Activated T-helper 1 cell treated with anti-CD3 and anti-CD28 coated beads, Interleukin-12 subunit alpha, Interleukin-12 subunit beta, Interleukin-2, Interleukin-4 antibody, amounts not matched to agents 30 ng/mL and 10 ng/mL and 1 ng/mL, durations not matched to agents 14 hours and 24 hours and 36 hours (primary cell): ENCODE measurements at places on chromosomes 6 and 20.

GRCh38 chr20:54323227-54323734 is 115.4 kb downstream of the PFDN4 start:
- DNase-seq: no peak

DNA sequence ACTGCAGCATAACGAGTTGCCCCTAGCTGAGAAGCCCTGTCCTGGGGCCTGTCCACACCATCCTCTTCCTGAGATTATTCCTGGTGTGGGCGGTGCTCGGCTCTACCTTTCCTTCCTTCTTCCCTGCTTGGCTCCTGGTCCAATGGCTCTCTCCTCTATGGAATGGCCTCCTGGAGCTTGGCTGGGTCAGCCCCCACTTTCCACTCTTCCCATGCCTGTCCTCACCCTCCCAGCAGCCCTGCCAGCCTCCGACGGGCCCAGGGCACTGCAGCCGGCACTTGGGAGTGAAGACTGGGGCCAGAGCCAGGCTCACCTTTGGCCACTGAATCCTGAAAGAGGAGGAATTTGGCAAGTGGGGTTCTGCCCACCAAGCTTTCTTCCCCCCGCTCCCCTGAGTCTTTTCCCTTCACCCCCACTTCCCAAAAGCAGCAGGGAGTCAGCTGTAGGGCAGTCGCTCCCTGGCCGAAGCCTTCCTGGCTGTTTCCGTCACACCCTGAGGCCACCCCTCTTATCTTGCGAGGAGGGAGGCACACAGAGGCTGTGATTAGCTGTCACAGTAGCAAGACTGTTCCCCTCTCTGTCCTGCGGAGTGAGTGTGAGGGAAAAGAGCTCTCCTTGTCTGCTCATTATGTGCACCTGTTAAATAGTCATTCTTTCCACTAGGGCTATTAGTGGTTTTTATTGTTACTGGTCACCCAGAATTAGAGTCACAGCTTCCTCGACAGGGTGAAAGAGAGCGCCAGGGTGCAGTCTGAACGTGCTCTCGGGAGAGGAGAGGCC is 6.3 kb upstream of the CDSN start:
- DNase-seq: no peak

- no peak for DNase-seq
Measured at GRCh38 chr6:63635215-63635587, 401 bp upstream of the PHF3 start.

DNA sequence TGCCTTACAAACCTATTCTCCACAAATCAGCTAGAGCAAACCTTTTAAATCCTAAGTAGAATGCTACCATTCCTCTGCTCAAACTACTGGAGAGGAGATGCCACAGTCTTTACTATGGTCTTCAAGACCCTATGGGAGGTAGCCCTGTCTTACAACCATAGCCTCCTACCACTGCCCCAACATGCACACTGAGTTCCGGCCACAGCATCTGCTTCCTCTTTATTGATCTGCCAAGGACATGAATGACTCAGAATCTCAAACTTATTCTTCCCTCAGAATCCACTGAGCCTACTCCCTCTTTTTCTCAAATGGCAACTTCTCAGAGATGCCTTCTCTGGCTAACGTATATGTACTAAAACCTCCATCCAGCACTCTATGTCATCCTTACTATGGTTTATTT is 12.2 kb upstream of the ANKEF1 start:
- no peak for DNase-seq

DNA sequence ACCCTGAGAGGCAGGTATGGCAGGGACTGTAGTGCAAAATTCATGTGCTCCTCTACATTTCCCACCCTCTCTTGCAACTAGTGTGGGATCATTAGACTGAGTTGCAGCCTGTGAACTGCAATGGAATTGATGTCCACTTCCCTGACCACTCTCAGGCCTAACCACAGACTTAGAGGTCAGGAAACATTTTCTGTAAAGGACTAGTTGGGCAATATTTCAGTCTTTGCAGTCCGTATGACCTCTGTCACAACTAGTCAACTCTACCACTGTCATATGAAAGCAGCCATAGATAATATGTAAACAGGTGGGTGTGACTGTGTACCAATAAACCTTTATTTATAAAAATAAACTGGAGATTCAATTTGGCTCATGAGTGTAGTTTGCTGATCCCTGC is 134.4 kb upstream of the TOP1 start:
- no peak for DNase-seq

DNA sequence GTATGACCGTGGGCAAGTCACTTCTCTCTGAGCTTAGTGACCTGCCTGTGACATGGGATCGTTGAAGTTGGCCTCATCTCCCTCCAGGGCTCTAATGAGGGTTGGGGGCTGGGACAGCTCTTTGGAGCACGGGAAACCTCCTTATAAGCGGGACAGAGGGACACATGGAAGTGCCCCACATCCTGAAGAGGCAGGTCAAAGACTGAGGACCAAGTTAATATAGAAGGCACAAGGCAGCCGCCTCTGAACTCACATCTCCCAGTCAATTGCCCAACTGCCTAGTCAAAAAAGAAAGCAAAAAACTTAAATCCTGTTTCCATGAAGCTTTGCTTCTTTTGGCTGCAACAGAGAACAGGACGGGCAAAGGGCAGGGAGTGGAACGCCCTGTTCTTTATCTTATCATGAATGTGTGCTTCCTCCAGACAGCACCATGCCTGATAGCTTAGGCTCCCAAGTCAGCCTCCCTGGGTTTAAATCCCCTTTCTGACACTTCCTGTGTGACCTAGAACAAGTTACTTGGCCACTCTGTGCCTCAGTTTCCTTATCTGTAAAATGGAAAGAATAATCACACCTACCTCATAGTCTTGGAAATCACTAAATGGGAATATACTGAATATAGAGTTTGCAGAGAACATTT is 27.1 kb downstream of the LBP start:
- DNase-seq: no peak

DNA sequence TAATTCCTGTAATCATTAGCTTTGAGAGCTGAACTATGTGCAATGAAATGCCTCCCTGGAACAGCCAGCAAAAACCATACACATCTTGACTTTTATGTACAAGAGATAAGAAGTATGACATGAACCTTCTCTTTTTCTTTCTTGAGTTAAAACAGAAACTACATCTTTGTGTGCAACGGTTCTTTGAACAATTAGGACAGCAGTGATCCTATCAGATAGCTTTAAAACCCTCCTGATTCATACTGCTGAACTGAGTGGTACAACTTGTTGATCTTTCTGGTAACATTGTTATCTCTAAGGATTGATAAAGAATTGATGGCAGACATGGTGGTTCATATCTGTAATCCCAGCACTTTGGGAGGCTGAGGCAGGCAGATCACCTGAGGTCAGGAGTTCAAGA is 43.4 kb downstream of the TRAF3IP2 start:
- DNase-seq: no peak

GRCh38 chr6:160265869-160266476 is 7.4 kb upstream of the SLC22A2 start:
- DNase-seq: no peak
